Stimulated activated CD8-positive, alpha-beta memory T cell treated with anti-CD3 and anti-CD28 coated beads, Interleukin-4, amount 100 ng/mL, for 1 hour (primary cell): ENCODE measurements at places on chromosomes 12 and 14.

GRCh38 chr12:2457933-2458414 is 336.8 kb upstream of the FKBP4 start:
- DNase-seq = no peak

GRCh38 chr12:119957135-119957534 is 31.9 kb upstream of the BICDL1 start:
- DNase-seq = no peak

DNA sequence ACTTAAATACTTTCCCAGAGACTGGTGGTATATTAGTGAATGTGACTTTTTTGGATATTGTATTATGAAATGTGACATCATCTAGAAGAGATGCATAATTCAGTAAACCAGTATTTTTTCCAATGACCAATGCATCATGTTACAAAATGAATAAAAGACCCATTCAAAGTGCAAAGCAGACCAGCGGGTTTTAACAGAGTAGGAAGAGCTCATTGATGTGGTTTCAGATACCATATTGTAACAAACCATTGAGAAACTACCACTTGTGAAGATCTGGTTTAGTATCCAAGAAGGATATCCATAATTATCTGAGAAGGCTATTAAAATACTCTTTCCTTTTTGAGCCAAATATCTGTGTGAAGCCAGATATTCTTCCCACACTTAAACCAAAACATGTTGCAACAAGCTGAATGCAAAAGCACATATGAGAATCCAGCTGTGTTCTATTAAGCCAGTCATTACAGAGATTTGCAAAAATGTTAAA is 47.7 kb downstream of the MVK start:
- DNase-seq = no peak

DNA sequence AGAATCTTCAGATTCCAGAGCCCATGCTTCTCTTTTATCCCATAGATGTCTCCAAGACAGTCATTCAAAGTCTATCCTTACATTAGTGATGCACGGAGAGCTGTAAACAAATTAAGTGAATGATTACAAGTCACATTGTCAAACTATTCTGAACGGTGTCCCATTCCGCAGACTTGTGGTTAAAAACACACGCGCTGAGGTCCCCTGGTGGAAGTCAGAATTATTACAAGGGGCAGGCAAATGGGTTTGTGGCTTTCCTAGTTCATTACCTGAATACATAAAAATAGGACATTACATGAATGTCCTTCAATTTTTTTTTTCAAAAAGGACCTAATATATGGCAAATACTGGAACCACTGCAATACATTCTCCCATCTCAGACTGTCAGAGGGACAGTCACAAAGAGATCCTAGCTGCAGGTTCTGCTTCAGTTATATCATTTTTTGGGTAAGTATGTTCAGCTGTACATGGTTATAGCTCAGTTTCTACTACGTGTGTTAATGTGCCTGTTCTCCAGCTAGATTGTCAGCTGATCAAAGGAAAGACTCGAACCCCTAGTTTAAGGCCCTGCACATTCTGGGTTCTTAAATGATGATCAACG is 53.1 kb upstream of the STON2 start:
- DNase-seq = no peak

- no peak for DNase-seq
Measured at GRCh38 chr12:49345051-49345824, 1.4 kb upstream of the DNAJC22 start.

- no peak for DNase-seq
Measured at GRCh38 chr12:68641138-68641537, 30.4 kb downstream of the RAP1B start.

DNA sequence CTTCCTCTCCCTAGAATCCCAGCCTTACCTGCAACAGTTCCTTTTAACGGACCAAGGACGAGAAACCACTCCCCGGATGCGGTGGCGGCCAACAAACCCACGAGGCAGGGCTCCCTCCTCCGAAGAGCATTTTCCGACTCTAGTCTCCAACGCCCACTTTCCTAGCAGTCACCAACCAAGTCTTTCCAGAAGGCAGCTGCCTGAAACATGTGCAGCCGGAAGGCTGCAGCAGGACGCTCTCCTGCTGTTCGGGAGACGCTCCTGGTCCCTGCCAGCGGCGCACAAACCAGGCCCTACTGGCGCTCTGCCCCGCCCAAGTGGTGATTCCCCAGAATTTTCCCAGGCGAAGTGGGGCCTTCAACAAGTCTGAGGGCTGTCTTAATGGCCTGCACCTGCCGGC is 21.1 kb upstream of the ADAM20 start:
- DNase-seq = no peak

DNA sequence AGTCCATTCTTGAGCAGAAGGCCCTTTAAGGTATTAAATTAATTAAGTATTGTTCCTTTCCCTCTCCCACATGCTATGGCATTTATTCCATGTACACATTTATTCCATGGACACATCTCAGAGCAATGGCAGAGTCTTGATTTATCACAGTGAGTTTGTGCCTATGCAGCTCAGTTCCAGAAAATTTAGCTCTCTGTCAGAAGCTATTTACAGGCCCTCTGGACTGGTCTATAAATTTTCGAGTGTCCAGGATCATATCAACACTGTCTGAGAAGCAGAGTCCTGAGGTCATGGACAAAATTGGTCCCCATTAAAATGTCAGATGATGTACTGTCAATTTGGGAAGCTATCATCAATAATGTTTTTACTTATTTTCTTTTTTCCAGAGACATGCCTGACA is 65.5 kb downstream of the TTC7B start:
- DNase-seq = no peak

GRCh38 chr12:111757361-111758119 is 9.2 kb upstream of the ALDH2 start:
- no peak for DNase-seq

- DNase-seq = no peak
Measured at GRCh38 chr14:100454437-100454836, 131.3 kb downstream of the SLC25A47 start.

- no peak for DNase-seq
Measured at GRCh38 chr12:6692888-6693287, 3.7 kb upstream of the ZNF384 start.

- DNase-seq = no peak
Measured at GRCh38 chr12:124115976-124116690, 143.1 kb downstream of the ZNF664 start.

DNA sequence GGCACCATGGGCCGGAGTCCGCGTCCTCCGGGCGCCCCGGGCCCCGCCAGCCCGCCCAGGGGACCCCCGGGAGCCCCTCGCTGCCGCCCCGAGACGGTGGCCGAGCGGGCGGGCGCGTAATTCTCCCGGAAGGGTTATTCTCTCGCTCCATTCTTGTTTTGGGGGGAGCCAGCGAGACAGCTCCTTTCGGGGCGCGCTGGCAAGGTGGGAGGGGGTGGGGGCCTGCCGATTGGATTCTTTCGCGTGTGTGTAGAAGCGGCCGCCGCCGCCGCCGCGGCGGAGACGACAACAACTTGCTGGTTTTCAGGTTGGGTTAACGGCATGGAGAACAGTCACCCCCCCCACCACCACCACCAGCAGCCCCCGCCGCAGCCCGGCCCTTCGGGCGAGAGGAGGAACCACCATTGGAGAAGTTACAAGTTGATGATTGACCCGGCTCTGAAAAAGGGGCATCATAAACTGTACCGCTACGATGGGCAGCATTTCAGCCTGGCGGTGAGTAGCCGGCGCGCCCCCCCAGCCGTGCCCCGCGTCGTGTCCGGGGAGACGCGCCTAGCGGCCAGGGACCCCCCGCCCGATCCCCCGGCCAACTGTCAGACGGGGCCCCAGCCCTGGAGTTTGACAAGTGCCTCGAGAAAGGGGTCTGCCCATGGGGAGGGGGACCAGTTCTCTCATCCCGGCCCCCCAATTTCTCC is 755 bp downstream of the SETD1B start:
- DNase-seq = no peak

GRCh38 chr12:102215992-102216691 is 18.5 kb upstream of the PMCH start:
- DNase-seq = no peak

DNA sequence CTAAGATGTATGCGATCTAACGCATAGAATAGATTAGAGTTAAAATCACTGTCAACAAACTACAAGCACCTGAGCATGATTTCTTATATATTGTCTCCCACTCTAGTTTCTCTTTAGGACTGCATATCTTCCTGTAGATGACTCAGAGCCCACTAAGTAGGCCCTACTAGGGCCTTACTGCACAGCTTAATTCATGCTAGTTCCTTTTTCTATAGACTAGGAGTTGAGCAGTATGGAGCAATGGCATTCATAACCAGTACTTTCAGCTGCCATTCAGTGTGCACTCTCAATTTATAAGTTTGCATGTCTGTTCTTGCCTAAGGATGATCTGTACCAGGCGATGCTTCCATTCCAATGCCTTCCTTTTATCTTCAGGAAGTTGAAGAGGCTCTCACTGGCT is 103.5 kb downstream of the METTL25 start:
- no peak for DNase-seq

DNA sequence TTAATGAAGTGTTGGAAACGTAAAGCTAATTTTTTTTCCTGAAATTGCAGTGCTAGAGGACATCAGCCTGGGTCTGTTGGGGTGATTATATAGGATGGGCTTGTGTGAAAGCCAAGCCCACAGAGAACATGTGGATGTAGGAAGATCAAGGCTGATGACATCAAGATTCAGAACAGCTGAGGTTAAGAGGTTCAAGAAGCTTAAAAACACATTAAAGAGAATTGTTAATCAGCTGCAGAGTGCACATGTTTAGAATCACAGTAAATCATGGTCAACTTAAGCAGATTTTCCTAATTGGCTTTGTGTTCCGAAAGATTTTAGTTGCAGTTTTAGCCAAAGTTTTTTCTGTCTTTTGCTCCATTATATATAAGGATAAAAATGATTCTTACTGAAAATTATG is 87.9 kb upstream of the PRICKLE1 start:
- no peak for DNase-seq

GRCh38 chr12:13196130-13196921 is at the start of gene EMP1:
Gene EMP1 (plus strand): TSS chr12:13196726. CDS start chr12:13211511, 14,785 bp downstream.
- DNase-seq = peak; percentile 52

- no peak for DNase-seq
Measured at GRCh38 chr14:103551338-103551762, 11.1 kb downstream of the BAG5 start.

DNA sequence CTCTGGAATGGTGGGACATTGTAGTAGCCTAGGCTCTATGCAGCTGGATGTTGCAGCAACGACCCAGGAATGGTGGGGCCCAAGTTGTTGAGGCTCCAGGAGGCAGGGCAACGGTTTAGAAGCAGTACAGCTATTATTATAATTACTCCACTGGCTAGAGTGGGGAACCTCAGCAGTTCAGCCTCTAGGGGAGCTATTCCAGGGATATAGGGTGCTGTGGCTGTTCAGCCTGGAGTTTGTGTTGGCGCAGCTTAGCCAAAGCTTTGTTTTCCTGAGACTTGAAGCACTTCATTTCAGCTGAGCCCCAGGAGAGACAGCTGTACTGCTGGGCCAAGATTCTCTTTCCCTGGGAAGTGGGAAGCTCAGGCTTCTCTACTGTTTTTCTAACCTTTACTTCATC is 1023.0 kb upstream of the ATXN7L3B start:
- DNase-seq = no peak

DNA sequence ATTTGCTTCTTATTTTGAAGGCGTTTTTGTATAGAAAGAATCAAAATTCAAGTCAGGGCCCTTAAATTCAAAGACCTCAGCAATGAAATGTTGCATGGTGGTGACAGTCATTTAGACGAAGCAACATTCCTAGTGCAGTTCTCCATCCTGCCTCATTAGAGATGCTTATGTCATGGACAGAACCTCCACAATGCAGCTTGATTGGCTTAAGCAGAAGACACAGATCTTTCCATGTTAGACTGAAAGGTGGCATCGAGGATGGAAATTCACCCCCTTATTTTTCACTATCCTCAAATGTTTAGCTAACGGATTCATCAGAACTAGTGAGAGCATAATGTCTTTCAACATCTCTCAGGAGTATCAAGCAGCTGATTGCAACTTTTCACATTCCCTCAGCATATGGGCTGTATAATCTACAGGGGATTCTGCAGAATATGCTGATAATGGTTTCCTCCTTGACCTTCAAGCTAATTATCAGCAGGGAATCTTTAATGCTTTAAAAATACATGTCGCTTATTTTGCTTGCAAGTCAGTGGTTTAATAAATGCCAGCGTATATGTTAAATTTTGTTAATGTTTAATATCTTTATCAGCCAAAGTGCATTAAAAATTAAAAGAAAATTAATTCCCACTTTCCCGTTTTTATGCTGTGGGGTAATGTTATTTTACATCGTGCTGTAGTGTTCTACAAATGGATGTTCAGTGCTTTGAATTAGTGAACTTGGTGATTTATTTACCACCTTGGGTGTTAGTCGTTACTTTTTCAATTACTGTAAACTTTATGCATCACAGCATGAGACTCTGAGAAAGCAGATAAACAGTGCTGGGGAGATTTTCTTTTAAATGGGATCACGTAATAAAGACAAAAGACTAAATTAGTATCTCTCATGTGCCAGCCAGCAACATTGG is 12.8 kb upstream of the NRDE2 start:
- DNase-seq = no peak

- DNase-seq = no peak
Measured at GRCh38 chr12:113061061-113061694, 4.6 kb downstream of the DTX1 start.

- no peak for DNase-seq
Measured at GRCh38 chr12:130987151-130987931, 33.6 kb downstream of the ADGRD1 start.

DNA sequence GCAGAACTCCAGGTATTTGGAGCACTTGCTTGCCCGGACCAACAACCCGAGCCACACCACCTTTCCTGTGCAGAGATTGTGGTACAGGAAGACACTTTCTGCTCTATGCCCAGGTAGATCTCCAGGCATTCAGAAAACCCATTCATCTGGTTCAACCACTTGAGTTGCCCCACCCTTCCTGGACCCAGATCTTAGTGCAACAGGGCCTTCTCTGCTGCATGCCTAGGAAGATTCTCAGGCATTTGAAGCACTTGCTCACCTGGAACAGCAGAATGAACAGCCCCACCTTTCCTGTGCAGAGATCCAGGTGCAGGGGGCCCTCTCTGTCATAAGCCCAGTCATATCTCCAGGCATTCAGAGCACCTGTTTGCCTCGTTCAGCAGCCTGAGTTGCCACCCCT is 412.8 kb upstream of the MGAT4C start:
- no peak for DNase-seq

- no peak for DNase-seq
Measured at GRCh38 chr12:114878781-114879180, 194.8 kb upstream of the TBX3 start.

- DNase-seq = no peak
Measured at GRCh38 chr12:118013283-118013682, 3.2 kb upstream of the RFC5 start.

- DNase-seq = no peak
Measured at GRCh38 chr12:27177706-27178105, 66.4 kb upstream of the STK38L start.
